ENCODE measurements at places on chromosomes 13 and 19.

DNA sequence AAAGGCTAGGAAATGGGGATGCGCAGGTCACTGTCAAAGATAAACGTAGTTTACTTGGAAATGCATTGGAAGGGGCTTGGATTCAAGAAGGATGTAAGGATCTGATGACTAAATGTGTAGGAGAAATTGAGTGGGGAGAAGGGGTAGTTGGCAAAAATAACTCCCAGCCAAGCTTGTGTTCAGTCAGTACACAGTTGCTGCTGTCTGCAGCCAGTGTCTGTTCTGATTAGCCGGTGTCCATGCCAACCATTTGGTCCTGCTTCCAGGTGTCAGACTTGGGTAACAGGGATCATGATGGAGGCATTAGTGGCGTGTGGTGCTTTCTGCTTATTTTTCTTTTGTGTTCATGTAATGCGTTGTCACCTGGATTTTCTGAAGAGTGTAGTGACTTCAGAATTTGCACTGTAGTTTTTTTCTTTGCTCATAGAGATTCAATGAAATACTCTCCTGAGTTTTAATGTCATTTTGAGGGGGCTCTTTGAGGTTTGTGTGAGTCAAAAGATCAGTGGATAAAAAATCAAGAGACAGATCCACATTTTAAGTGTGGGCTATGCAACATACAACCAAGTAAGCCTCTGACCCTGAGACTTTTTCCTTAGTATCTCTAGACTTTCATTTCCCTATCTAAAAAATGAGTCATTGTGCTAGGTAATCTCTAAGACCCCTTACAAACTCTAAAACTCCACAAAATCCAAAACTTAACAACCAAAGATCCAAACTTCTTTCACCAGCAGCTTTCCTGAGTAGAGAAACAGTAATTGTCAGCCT lies 103.9 kb downstream of the WDFY2 start:
- no peak for DNase-seq

GRCh38 chr19:8034178-8034525 lies 18.4 kb upstream of the CCL25 start:
- no peak for DNase-seq

- DNase-seq: peak; percentile 64
These were observed 127.0 kb downstream of the IER2 start for GRCh38 chr19:13277104-13277809.

DNA sequence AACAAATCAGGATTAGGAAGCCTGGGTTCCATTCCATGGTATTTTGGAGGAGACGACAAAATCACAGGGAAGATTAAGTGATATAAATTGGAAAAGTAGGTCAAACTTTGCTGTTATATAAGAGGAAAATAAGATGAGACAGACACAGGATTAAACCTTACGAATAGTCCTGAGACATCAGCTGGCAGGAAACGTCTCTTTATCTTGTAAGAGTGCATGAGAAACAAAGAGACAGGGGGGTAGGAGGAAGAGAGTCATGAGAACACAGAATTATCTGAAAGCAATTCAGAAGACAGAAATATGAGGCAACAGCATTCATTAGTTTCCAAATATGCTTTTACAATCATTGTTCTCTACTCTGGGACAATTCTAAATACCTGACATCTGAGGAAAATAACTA lies 310.6 kb upstream of the MIR17HG start:
- no peak for DNase-seq

Data from KG1 (cell line).